Natural killer cell (primary cell): ENCODE measurements at places on chromosomes 7 and 10. TPM values are rescaled to one million over a fixed set of nuclear protein-coding genes. Genes with fewer than 3 reads are reported as not detected.

DNA sequence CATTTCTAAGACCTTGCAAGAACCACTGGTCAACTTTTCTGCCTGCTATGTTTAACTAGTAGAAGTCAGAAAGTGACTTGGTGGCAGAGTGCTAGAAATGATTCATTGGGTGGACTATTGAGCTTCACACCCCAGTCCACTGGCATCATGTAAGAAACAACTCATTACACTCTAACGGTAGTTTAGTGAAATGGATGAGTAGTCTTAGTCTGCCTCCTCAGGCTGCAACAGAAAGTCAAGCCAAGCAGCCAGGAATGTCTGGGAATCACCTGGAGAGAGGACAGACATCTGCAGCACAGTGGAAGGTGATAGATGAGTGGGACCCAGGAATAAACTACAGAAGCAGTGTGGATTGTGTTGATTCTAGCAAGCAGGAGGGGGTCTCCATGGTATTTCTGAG is 125.4 kb downstream of the AUTS2 start:
- no peak for DNase-seq

GRCh38 chr7:92754919-92755581 is 81.3 kb downstream of the CDK6 start:
- no peak for DNase-seq

- DNase-seq, result no peak
Measured at GRCh38 chr7:155882596-155882995, 70.3 kb upstream of the SHH start.

DNA sequence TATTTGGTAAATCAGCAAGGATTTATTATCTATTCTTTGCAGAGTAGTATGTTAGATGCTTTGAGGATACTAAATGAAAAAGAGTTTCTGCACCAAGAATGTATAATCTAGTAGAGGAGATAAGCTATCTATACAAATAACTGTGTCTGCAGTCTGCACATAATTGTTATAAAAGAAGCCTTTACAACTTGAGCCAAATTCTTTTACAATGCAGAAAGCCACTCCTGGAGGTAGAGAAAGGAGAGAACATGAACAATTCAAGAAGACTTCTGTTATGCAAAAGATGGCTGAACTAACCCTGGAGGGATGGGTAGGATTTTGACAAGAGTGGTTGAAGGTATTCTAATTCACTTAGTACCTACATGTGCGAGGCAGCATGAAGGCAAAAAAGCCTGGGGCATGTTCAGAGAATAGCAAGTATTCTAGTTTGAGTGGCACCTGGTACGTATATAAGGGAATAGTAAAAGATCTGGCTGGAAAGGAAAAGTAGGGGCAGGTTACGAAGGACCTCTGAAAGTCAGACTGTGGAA is 251.1 kb upstream of the KAT6B start:
- no peak for DNase-seq

GRCh38 chr7:69687739-69688433 is 89.6 kb downstream of the AUTS2 start:
- DNase-seq, result no peak

DNA sequence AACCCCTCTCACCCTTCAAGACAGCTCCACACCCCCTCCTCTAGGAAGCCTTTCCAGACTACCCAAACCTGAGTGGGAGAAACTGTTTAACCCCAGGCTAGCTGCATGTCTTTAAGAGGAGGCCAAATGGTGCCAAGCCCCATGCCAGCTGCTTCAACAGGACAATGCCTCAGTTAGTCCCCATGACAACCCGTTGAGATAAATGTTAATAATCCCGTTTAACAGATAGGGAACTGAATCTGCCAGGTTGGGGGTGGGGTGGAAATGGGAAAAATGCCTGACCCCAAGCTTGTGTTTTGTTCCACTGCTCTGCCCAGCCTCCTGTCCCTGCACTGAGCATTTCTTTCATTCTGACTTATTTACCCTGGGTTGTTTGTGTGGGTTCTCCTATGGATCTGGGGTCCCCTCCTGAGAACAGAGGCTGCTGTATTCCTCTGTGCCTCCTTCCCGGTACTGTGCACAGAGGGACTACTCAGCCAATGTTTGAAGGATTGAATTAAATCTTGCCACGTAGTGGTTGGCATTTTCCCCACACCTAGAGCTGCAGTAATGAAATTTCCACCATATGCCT is 452.6 kb upstream of the ZMIZ1 start:
- DNase-seq, result no peak

- no peak for DNase-seq
Measured at GRCh38 chr10:59852670-59853069, 53.7 kb downstream of the CCDC6 start.

DNA sequence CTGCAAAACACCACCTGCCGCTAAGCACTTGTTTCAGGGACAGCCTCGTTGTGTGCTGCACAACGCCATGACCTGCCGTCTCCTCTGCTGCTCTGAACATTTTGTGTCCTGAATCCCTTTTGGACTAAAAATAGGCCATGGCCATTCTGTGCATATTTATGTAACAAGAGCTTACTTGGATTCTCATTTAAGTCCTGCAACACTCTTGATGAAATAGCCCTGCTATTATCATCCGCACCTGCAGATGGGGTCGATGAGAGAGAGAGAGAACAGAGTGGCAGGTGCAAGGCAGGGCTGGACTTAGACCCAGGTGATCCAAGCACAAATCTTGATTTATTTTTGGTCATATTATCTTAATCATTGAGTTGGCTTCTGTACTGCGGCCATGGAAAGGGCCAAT is 121.2 kb upstream of the PRKCQ start:
- peak; percentile 5 for DNase-seq

DNA sequence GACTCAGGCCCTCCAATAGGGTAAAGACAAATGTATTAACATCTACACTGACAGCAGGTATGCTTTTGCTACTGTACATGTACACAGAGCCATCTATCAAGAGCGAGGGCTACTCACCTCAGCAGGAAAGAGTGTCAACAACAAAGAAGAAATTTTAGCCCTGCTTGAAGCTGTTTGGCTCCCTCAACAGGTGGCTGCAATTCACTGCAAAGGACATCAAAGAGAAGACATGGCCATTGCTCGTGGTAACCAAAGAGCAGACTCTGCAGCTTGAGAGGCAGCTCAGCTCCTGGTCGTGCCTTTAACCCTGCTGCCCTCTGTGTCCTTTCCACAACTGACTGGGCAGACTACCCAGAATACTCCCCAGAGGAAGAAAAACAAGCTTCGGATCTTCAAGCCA is 5.1 kb downstream of the AKR1B15 start:
- DNase-seq, result no peak

GRCh38 chr7:45028138-45028919 is 28.3 kb downstream of the CCM2 start:
- DNase-seq, result no peak

DNA sequence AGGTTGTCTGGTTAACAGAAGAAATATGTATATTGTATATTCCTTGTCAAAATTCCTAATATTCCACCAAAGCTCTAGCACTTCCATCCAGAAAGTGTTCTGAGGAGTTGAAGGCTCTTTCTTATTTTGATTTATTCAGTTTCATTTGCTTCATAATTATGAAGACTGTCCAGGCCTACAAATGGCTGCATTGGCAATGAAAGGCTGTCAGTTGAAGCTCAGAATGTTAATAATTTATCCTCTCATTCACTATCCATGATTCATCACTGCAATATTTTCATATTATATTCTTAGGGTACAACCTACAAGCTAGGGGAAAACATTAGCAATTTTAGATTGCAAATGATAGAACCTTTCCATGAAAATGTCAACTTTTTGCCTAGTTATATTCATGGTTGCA is 57.3 kb downstream of the ARID5B start:
- DNase-seq, result no peak

Gene GJD4
- not detected for total RNA-seq

Gene CFAP43
- total RNA-seq, result 0.16 TPM

Gene SERPINE1
- total RNA-seq, result 5.5 TPM

Gene CALML5
- not detected for total RNA-seq
